Activated naive CD4-positive, alpha-beta T cell treated with anti-CD3 and anti-CD28 coated beads, Interleukin-2, amount 10 ng/mL, durations not matched to agents 5 hours and 36 hours (primary cell): ENCODE measurements at places on chromosomes 16 and 17. TPM values are rescaled to one million over a fixed set of nuclear protein-coding genes. Genes with fewer than 3 reads are reported as not detected.

The SCNN1G gene
- total RNA-seq, result not detected

The COX11 gene
- 51.0 TPM for total RNA-seq

The CACNA1G gene
- not detected for total RNA-seq

The KRT33A gene
- total RNA-seq, result not detected

The SBK1 gene
- total RNA-seq, result 9.3 TPM

The HSDL1 gene
- total RNA-seq, result 13.9 TPM

The MRPL28 gene
- 56.3 TPM for total RNA-seq

The C17orf113 gene
- 0.08 TPM for total RNA-seq

The GRAP gene
- total RNA-seq, result 42.5 TPM

The PLXDC1 gene
- 15.8 TPM for total RNA-seq

The PDIA2 gene
- not detected for total RNA-seq

The MRPL38 gene
- total RNA-seq, result 87.8 TPM

The MSL1 gene
- total RNA-seq, result 89.9 TPM

The SLC25A19 gene
- 21.1 TPM for total RNA-seq

The MT1M gene
- not detected for total RNA-seq

The STH gene
- not detected for total RNA-seq

The TEKT1 gene
- not detected for total RNA-seq

The HS3ST4 gene
- total RNA-seq, result not detected

The CCDC200 gene
- total RNA-seq, result not detected

The SRCIN1 gene
- total RNA-seq, result not detected

The MYH10 gene
- total RNA-seq, result 12.3 TPM

The RCVRN gene
- total RNA-seq, result not detected

The RND2 gene
- not detected for total RNA-seq

The CA10 gene
- total RNA-seq, result not detected

The SGCA gene
- total RNA-seq, result not detected

The ENPP7 gene
- 0.10 TPM for total RNA-seq

The ESRP2 gene
- total RNA-seq, result not detected

The CDRT15L2 gene
- total RNA-seq, result not detected

The SMIM5 gene
- total RNA-seq, result not detected

The CDK3 gene
- 5.5 TPM for total RNA-seq

The TEX2 gene
- 12.6 TPM for total RNA-seq

The ST6GALNAC1 gene
- 5.2 TPM for total RNA-seq
